Kidney glomerular epithelial cell (primary cell): ENCODE measurements at places on chromosomes 2 and 18.

DNA sequence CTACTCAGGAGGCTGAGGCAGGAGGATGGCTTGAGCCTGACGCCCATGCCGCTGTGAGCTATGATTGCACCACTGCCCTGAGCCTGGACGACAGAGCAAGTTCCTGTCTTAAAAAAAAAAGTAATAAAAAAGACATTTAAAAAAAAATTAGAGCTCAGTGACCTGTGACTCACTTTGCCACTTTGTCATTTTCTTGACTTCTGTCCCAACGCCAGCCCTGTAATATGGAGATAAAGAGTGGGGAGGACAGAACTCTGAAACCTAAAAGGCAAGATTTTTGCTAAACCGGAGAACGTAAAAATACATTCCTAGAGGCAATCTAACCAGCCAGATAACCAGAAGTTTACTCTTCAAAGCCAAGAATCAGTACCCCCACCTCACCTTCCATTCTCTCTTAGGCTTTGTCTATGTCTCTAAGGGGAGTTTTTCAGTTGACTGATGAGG is 49.0 kb downstream of the PRKRA start:
- no peak for DNase-seq

- no peak for DNase-seq
These were observed 12.5 kb downstream of the MAP4K4 start for GRCh38 chr2:101710036-101710435.

GRCh38 chr2:7913974-7914373 is 767.9 kb upstream of the ID2 start:
- no peak for DNase-seq

DNA sequence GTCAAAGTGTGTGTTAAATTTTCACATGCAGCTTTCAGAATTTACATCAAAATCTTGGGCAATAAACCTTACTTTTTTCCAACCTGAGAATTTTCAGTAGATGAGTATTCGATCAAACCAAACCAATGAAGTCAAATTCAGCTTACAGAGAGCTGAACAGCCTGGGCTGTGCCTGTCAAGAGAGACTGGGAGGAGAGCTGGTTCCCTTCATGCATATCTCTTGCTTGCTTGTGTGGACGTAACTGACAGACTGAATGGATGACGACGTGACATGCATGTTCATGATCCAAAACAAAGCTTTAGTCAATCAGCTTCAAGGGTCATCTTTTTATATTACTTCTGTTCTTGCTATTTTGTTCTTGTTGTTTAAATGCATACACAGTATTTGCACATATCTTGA is 145.2 kb downstream of the GALNT3 start:
- DNase-seq, result no peak

- no peak for DNase-seq
These were observed 35.7 kb upstream of the GPR155 start for GRCh38 chr2:174522553-174522952.

DNA sequence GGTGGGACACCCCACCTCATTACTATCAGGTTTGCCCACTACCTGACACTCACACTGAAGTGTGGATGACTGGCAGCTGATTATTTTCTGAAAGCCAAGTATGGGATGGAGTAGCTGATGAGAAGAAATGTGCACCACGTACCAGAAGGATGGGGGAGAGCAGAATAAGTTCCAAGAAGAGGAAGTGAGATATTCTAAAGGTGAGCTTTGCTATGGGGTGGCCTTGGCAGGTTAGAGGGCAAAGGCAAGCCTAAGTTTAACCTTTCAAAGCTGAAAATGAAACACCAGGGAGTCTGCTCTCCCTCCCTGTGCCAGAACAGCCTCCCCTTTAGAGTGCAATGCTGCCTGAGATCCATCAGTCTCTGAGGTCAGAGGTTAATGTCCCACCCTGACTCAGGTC is 196.1 kb upstream of the OSR1 start:
- no peak for DNase-seq
